ENCODE measurements at places on chromosomes 6 and 20.
A peak's percentile ranks its signal among the peaks of the same experiment; 100 is the strongest.

DNA sequence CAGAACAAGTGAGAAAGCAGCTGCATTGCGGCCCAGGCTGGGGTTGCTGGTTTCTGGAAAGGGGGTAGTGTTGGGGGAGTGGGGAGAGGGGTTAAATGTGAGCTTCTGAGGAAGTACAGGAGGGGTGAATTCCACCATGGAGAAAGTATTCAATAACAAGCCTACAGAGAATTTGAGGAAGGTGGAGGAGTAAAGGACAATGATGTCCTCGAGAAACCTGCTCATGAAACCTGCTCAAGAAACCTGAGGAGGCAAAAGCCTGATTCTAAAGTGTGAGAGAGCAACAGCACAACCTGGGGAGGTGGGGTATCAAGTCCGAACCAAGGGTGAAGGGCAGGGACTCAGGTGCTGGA, 138.3 kb upstream of the ESR1 start:
- H3K36me3 ChIP-seq = no peaks in the 10 kb centered on the region
- DNase-seq = no peak
- H3K27ac ChIP-seq = no peak overlapping the region
- H3K27me3 ChIP-seq = peaks cover 19% of the 10 kb centered on the region
- H3K4me3 ChIP-seq = no peak overlapping the region
- no peaks in the 10 kb centered on the region for H3K4me1 ChIP-seq

- no peaks in the 10 kb centered on the region for H3K27me3 ChIP-seq
- H3K27ac ChIP-seq = no peak overlapping the region
- peaks cover 23% of the 10 kb centered on the region for H3K4me1 ChIP-seq
- no peak overlapping the region for H3K4me3 ChIP-seq
These were observed 40.2 kb downstream of the RALY start for GRCh38 chr20:34033903-34034302.

- DNase-seq = no peak
- no peaks in the 10 kb centered on the region for H3K27me3 ChIP-seq
- H3K36me3 ChIP-seq = no peaks in the 10 kb centered on the region
- H3K27ac ChIP-seq = no peak overlapping the region
- H3K4me1 ChIP-seq = no peaks in the 10 kb centered on the region
These were observed 576.6 kb downstream of the PTPRT start for GRCh38 chr20:42613076-42613475.

DNA sequence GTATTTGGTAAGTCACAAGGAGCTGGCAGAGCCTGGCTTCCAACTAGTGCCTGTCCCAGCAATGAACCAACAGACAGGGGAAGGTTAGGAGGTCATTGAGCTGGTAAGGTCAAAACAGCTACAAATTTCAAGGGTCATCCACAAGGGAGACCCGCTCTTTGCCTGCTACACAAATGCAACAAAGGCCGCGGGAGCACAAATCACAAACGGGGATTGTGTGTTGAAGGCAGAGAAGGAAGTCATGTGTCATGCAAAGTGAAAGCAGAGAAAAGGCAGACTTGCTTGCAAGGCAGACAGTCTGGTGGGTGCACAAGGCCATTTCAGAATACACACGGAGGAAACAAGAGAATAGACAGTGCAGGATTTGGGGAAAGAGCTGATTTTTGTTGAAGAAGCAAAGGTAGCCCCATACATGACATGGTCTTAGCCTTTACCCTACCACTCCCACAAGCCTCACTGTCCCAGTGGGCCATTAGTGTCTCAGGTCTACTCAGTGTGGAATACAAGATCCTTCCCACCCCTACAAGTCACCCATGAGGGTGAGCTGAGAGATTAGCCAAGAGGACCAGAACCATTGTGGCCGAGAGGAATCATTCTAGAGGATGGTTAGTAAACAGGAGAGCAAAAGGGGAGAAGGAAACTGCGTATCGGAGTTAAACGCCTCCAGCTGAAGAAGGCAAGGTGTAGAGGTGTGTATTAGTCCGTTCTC, 18.1 kb upstream of the SAMHD1 start:
- H3K27ac ChIP-seq = peak overlapping the region; percentile 70
- peaks cover 44% of the 10 kb centered on the region for H3K4me1 ChIP-seq
- DNase-seq = peak; percentile 24
- peaks cover 16% of the 10 kb centered on the region for H3K36me3 ChIP-seq
- H3K4me3 ChIP-seq = peak overlapping the region; percentile 45

- peaks cover 5% of the 10 kb centered on the region for H3K4me1 ChIP-seq
- no peak for DNase-seq
- no peak overlapping the region for H3K27ac ChIP-seq
- no peaks in the 10 kb centered on the region for H3K27me3 ChIP-seq
These were observed 5.6 kb upstream of the CNPY3 start for GRCh38 chr6:42923666-42924065.

DNA sequence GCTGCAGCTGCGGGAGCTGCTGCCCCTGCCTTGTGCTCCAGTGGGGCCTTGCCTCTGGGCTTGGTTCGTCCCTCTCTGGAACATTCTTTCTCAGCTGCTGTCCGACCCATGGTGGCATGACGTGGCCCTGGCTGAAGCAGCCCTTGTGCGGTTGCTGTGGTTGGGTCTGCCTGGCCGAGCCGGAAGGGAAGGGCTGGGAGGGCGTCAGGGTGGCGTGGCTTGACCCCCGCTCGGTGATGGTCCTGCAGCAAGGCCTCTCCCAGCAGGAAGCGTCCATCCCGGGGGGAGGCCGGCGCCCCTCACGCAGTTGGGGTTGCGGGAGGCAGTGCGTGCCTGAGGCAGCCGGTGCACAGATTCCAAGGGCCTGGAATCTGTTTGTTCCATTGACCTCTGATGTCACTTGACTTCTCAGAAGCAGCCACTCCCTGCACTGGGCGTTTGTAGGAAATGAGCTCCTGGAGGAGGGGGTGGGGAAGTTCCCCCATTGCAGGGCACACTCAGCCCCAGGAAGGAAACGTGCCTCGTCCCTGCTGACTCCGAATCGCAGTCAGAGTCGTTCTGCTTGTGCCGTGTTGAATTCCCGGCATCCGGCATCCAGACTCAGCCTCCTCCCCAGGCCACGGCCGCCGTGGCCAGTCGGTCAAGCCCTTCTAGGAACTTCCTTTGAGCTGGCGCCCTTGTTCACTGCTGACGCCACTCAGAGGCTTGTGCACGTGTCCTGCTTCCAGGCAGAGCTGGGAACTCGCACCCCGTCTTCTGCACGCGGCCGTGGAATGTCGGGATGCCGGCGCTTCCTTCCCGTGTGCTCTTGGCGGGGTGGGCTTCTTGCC, 9.7 kb upstream of the TNFRSF6B start:
- no peak for DNase-seq
- no peak overlapping the region for H3K27ac ChIP-seq
- H3K27me3 ChIP-seq = no peaks in the 10 kb centered on the region
- H3K4me3 ChIP-seq = no peak overlapping the region
- H3K36me3 ChIP-seq = no peaks in the 10 kb centered on the region

DNA sequence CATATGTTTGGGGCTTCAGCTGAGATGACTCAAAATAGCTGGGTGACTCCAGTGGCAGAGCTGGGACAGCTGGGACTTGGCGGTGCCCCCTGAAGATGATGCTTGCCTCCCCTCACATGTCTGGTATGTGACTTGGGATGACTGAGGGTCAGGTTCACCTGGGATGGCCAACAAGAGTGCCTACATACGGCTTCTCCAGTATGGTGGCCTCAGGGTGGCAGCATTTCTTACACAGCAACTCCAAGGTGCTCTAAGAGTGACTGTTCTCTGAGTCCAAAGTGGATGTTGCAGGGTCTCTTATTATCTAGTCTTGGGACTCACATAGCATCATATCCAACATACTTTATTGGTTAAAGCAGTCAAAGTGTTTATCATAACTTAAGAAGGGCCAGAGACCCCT, 87.8 kb upstream of the CENPW start:
- no peak for DNase-seq
- no peaks in the 10 kb centered on the region for H3K36me3 ChIP-seq
- no peak overlapping the region for H3K4me3 ChIP-seq

DNA sequence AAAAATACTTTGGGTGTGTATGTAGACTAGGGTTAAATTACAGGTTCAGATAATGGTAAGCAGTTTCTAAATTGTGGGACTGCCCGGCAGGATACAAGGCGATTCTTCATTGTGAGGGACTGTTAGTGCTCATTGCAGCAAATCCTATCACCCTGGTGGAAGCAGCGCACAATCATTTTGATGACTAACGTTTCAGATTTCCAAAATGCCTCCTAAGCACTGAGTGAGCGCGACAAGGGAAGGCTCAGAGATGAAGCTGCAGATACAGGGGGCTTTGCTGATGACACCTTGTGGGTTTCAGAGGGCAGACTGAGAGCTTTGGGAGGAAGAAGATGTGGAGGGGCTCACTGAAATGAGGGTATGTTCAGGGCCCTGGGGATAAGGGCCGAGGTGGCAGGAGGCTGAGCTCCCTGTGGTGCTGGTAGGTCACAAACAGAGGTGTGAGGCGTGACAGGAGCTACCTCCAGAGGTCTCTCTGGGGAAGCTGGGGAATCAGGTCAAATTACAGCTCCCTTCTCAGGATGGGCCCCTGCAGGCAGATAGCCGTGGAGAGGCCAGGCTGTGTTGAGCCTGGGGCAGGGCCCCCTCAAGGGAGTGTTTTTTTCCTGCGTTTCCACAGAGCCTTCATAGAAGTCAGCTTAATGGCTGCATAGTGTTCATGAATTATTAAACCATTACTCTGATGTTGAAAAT, 84.5 kb upstream of the FYN start:
- DNase-seq = no peak
- peaks cover 10% of the 10 kb centered on the region for H3K27me3 ChIP-seq
- H3K4me3 ChIP-seq = no peak overlapping the region
- H3K36me3 ChIP-seq = no peaks in the 10 kb centered on the region
- H3K27ac ChIP-seq = no peak overlapping the region
- H3K4me1 ChIP-seq = peaks cover 4% of the 10 kb centered on the region

DNA sequence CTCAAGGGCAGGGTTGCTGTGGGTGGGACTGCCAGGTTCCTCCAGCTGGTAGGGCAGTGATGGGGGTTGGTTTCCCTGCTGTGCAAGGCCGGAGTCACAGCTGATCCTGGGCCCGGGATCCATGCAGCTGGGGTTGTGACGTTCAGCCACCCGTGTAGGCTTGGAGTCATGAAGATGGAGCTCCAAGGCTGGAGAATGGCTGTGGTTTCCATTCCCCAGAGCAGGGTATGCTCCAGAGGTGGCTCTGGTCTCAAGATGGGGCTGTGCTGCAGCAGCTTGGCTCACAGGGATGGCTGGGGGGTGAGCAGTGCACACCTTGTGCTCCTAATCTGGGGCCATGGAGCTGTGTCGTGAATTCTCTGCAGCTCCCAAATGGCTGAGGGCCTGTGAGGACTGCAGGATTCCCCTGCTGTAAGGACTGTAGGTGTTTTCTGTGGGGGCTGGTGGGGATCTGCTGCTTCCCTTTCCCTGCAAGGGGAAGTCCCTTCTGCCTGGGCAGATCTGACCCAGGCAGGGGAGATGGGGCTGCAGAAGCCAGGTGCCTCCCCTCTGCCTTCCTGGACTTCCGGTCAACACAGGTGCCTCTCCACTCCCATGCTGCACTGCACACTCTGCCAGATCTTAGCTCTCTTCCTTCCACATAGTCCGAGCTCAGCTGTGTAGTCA, 15.9 kb downstream of the KIF25 start:
- H3K27me3 ChIP-seq = no peaks in the 10 kb centered on the region
- DNase-seq = no peak
- no peak overlapping the region for H3K4me3 ChIP-seq

GRCh38 chr20:36384022-36384619, 78.0 kb downstream of the DLGAP4 start:
- H3K27ac ChIP-seq = no peak overlapping the region
- H3K27me3 ChIP-seq = no peaks in the 10 kb centered on the region
- no peaks in the 10 kb centered on the region for H3K4me1 ChIP-seq
- no peaks in the 10 kb centered on the region for H3K36me3 ChIP-seq

- DNase-seq = no peak
- no peak overlapping the region for H3K4me3 ChIP-seq
- H3K4me1 ChIP-seq = peaks cover 73% of the 10 kb centered on the region
- H3K27me3 ChIP-seq = no peaks in the 10 kb centered on the region
- H3K36me3 ChIP-seq = peaks cover 63% of the 10 kb centered on the region
- H3K27ac ChIP-seq = peak overlapping the region; percentile 61
These were observed 71.2 kb downstream of the FYN start for GRCh38 chr6:111802015-111802414.

DNA sequence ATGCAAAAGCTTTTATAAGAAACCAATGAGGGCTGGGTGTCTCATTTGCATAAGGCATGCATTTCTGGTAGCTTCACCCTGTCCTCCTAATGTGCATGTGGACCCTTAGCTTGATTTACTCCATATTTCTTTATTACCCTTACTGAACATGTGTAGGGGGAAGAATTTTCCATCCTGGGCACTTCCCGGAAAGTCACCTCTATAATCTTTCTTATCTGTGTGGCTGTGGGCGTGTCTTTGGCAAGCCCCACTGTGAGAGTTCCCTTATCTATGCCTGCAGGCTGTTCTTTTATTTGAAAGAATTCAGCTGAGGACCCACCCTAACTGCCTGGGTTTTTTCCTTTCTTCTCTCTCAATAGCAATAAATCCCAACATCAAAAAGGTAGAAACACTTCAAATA, 627.8 kb downstream of the DOK5 start:
- H3K4me1 ChIP-seq = no peaks in the 10 kb centered on the region
- no peaks in the 10 kb centered on the region for H3K36me3 ChIP-seq
- H3K27ac ChIP-seq = no peak overlapping the region
- DNase-seq = no peak
- no peak overlapping the region for H3K4me3 ChIP-seq

DNA sequence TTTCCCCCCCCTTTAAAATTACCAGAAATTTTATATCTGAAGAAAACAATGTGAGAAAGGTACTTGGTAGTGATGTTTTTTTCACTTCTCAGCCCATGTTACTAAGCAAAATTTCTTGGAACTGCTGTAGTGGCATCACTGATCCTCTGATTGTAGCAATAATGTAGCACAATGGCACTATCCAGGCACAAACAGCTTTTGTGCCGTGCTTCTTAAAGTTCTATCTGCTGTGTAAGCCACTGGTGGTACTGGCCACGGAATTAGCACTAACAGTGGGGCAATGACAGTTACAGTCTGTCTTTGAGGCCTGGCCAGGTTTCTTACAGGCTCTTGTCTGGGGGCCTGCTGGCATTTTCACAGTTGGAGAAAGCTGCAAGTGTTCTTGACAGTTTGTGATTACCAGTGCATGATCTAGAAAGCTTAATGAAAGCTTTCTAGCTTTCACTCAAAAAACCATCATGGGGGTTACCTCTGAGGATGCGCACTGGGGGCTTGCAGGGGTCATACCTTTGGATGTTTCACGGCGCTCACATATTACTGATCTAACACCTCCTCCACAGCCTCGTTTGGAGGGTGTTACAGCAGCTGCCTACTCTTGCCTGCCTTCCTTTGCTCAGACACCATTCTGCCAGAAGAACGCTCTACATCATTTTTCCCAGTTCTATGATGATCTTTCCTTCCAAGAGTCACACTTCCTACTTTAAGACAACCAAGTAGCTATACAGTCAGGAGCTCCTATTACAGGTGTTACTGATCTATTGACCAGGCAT, 58.4 kb upstream of the ARMH2 start:
- H3K36me3 ChIP-seq = peaks cover 61% of the 10 kb centered on the region
- H3K4me1 ChIP-seq = peaks cover 59% of the 10 kb centered on the region
- H3K27me3 ChIP-seq = no peaks in the 10 kb centered on the region
- H3K4me3 ChIP-seq = no peak overlapping the region

DNA sequence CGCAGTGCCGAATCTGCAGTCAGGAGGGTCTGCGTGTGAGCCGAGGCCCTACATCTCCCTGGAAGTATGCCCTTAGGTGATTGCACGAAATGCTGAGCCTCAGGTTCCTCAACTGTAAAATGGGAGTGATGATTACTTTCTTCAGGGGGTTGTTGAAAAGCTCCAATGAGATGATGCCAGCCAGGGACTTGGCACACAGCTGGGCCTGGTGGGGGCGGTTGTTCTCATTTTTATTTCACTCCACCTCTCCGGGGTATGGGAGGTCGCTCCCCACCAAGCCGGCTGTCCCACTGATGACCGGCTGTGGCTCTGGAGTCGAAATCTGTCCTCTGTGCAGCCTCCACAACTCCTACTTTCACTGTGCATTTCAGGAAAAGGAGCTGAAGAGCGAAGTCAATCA, 8.1 kb downstream of the PCK1 start:
- peaks cover 12% of the 10 kb centered on the region for H3K27me3 ChIP-seq
- DNase-seq = no peak
- H3K4me1 ChIP-seq = no peaks in the 10 kb centered on the region
- H3K27ac ChIP-seq = no peak overlapping the region

Measured in activated T-helper 2 cell treated with anti-CD3 and anti-CD28 coated beads, Interferon-gamma antibody, Interleukin-2, Interleukin-4, amounts not matched to agents 10 μg/mL and 5 μg/mL and 100 μg/mL, durations not matched to agents 14 hours and 24 hours and 36 hours (primary cell).